ENCODE measurements at places on chromosomes 12 and 14.

DNA sequence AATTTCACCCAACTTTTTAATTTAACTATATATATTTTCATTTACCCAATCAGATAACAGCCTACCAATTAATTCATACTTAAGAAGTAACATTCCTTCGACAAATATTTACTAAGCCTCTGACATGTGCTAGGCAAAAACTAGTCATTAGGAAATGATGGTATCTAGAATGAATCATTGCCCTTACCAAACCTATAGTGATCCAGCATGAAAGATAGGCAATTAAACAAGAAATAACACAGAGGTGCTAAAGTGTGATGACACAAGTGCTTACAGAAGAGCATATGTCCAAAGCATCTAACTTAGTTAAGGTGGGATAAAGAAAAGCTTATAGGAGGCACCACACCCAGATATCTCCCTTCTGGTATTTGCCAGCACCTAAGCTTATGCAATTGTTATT lies 166.5 kb upstream of the RASSF8 start:
- no peak for DNase-seq

DNA sequence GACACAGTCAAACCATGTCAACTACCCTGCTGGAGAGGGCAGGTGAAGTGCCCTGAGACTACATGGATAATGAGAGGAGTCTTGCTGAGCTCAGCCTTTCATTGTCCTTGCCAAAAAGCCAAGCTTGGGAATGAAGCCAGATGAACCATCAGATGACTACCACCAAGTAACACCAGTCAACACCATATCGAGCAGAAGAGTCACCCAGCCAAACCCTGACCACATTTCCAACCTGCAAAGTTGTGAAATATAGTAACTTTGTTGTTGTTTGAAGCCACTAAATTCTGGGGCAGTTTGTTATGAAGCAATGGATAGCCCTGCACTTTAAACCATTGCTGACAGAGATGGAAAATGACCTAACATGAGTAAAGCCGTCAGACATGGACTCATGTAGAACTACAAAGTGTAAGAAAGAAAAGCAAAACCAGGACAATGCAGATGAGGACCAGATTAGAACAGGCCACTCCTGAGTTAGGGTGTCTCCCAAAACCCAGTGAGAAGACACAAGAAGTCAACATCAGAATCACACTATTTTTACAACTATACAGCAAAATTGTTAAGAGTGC lies 12.5 kb upstream of the CRADD start:
- no peak for DNase-seq

DNA sequence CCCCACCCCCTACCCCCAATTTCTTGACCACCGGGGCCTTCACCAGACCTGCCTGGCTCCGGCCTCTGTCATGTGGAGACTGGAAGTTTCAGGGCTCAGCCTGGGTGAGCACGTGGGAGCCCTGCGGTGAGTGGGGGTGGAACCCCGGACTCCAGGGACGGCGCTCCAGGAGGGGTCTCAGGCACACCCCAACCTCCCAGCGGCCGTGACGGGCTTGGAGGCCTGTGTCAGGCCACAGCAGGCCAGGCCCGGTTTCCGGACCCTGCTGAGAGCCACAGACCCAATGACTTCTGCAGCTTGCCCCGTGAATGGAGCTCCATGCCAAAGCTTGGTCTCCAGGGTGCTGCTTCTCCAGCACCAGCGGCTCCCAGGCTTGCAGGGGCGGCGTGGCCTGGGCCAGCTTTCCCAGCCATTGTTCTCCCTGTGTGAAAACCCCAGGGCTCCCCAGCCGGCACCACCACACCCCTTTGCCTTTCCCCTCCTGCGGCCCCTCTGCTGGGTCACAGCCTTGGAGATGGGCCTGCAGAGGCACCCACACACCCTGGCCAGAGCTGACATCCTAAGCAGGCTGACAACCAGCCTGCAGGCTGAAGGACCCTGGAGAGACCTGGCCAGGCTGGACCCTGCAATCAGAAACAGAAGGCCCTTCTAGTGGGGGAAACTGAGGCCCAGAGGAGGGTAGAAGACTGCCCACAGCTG lies 186.2 kb upstream of the C14orf180 start:
- peak; percentile 49 for DNase-seq

DNA sequence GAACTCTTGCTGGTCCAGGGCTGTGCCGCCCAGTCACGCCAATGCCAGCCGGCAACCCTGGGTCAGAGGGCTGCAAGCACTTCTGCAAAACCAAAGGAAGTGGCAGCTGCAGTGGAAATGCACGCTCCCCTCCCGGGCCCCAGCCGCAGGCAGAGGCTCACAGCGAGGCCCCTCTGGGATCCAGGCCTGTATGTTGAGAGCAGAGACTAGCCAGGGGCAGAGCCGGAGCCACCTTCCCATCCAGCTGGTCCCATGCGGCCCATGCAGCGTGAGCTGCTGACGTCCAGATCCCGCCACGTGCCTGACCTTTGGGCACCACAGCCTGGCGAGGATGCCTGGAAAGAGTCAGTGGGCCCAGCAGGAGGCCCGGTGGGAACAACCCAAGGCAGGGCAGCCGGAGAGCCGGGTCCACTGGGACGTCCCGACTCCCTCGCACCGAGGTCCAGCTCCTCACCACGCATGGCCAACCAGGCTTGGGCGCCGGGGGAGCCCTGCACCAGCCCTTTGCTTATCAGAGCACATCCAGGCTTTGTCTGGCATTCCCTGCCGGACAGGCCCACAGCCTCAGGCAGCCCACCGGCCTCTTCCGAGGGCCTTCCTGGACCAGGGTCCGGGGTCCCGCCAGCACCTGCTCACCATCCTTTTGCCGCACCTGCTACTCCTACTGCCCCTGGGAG lies 4.3 kb downstream of the GPR132 start:
- DNase-seq, result peak; percentile 73

DNA sequence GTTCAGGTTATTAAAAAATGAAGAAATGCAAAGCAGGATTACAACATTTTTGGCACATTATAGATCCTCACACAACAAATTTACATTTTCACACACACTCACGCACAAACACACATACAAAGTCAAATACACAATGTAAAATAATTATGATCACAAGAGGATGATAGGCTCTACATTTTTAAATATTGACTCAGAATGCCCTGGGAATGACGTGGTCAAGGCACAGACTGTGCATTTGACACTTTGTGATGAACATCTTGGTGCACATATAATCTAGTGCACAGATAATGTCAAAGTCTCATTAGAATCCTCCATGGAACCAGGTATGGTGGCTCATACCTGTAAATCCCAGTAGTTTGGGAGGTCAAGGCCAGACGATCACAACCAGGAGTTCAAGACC lies 49.4 kb downstream of the DPF3 start:
- DNase-seq, result no peak

- no peak for DNase-seq
Observed at GRCh38 chr12:561908-562593, 101.2 kb downstream of the NINJ2 start.

All from H7 (cell line).